ENCODE measurements at places on chromosomes 7 and 10. TPM values are rescaled to one million over a fixed set of nuclear protein-coding genes. Genes with fewer than 3 reads are reported as not detected.

DNA sequence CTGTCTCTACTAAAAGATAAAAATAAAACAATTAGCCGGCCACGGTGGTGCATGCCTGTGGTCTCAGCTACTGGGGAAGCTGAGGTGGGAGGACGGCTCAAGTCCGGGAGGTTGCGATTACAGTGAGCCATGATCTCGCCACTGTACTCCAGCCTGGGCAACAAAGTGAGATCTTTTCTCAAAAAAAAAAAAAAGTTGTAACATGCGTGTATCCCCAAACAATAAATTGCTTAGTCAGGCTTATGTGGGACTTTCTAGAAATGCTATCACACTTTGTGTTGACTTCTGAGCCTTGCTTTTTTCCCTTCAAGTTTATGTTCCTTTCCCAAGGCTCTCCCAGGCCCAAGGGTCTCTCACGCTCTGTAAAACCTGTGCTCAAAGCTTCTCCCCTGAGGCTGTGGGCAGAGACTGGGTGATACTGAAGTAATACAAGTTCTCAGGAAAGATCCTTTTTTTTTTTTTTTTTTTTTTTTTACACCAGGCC is 88.0 kb upstream of the TNS3 start:
- DNase-seq, result no peak
- no peak overlapping the region for H3K4me3 ChIP-seq
- no peaks in the 10 kb centered on the region for H3K36me3 ChIP-seq
- H3K4me1 ChIP-seq, result peaks cover 20% of the 10 kb centered on the region

DNA sequence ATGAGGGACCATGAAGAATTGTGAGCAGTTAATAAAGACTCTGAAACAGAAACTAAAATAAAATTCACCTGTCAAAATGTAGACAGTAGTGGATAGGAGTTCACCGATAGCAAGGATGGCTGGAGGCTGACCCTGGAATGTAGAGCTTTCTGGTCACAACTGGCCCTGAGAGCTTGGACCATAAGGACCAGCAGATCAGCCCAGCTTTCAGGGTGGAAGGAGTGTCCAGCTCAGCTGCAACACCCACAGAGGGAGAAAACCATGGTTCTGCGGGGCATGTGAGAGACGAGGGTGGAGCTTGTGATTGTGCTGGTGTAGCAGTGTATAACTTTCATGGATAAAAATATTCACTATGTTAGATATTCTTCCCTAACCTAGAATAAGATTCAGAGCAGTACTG is 199.9 kb downstream of the KCND2 start:
- no peak overlapping the region for H3K27ac ChIP-seq
- no peak overlapping the region for H3K4me3 ChIP-seq
- DNase-seq, result no peak
- H3K36me3 ChIP-seq, result no peaks in the 10 kb centered on the region
- no peaks in the 10 kb centered on the region for H3K27me3 ChIP-seq

- no peaks in the 10 kb centered on the region for H3K4me1 ChIP-seq
- H3K4me3 ChIP-seq, result no peak overlapping the region
- H3K27ac ChIP-seq, result no peak overlapping the region
- H3K36me3 ChIP-seq, result no peaks in the 10 kb centered on the region
- no peak for DNase-seq
These were observed 17.4 kb downstream of the AUTS2 start for GRCh38 chr7:69615685-69616084.

The LCOR gene
- 46.1 TPM for polyA plus RNA-seq

The TMEM213 gene
- polyA plus RNA-seq, result 0.01 TPM
